ENCODE measurements at places on chromosomes 3 and 15.

GRCh38 chr3:78322780-78323179, 1282.9 kb downstream of the ROBO2 start:
- no peak for DNase-seq

GRCh38 chr3:71156062-71156665, 427.4 kb downstream of the FOXP1 start:
- no peak for DNase-seq

DNA sequence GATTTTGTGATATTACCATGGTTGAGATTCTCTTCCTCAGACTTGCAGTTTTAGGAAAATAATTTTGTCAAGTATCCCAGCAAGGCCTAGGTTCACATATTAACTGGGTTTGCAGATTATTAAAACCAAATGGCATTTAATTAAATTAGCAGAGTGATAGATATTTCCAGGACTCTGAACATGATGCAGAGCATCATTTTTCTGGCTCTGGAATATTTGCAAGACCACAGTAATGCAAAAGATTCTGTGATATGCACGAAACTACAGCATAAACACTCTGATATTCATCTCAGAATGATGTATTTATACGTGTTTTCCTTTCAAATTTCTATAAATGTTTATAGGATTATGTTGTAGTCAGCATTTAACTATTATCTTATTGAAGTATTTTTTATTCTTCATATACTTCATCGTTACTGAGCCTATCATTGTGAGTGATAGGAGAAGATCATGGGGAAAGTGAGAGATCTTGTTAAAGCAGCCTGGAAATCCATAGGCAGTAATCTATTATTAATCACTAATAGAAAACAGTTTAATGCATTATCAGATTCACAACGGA, 1245.6 kb downstream of the OTOL1 start:
- no peak for DNase-seq

GRCh38 chr15:90348456-90348855, 3.6 kb upstream of the ZNF774 start:
- no peak for DNase-seq

DNA sequence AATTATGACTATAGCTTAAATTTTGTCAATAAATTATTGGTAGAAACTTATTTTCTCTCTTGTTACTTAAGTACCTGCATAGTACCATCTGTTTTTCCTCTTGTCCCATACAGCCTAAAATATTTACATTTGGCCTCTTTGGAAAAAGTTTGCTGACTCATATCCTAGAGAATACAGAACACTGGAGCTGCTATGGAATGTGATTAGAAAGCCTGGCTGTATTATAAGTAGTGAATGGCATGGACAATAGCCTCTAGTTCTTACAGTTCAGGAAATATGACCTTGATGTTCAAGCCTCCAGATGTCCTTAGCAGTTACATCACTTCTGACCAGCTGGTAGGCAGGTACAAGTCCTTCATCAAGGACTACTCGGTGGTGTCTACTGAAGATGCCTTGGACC, 28.3 kb downstream of the ST8SIA2 start:
- DNase-seq = no peak

DNA sequence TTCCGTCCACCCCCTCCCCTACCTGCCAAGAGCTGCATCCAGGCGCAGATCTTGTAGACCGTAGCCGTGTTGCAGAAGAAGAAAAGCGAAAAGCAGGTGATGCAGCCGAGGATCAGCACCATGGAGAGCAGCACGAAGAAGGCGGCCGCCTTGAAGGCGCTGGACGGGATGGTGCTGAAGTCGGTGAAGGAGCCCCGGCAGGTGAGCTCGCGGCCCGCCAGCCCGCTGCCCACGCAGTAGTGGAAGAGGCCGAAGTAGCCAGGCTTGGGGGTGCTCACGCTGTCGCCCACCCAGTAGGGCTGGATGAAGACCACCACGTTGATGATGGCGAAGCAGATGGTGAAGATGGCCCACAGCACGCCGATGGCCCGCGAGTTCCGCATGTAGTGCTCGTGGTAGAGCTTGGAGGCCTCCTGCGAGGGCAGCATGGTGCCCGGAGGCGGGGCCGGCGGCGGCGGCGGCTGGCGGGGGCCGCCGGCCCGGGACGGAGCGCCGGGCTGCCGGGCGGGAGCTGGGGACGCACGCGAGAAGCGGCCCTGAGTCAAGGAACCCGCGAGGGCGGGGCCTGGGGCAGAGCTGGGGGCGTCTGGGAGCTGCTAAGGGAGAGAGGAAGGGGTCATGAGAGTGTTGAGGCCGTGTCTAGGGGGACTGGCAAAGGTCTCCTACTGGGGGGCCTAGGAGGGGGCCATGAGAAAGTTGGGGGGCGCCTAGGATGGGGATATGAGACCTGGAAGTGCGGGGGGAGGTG, 1.2 kb downstream of the LHFPL4 start:
- DNase-seq = peak; percentile 9

DNA sequence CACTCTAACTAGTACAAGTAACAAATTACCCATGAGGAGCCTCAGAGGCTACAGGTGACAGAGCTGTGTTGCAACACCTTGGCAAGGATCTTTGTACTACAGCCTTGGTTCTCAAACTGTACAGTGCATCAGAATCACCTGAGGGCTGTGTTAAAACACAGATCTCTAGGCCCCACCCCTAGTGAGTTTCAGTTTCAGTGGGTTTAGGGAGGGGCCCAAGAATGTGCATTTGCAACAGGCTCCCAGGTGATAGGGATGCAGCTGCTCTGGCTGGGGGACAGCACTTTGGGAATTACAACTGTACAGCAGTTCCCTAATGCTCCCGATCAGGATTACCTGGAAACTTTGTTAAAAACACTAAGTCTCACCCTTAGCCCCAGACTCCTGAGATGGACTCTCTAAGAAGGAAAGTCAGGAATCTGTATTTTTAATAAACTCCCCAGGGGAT, 66.1 kb upstream of the NR2F2 start:
- peak; percentile 20 for DNase-seq

All from prostate gland (tissue), 2 donors.